ENCODE measurements at places on chromosomes 1 and 21. TPM values are rescaled to one million over a fixed set of nuclear protein-coding genes. Genes with fewer than 3 reads are reported as not detected.

EIF2D gene
- polyA plus RNA-seq = 81.7 TPM

LENEP gene
- polyA plus RNA-seq = not detected

KIAA1614 gene
- polyA plus RNA-seq = 8.9 TPM

BACE2 gene
- polyA plus RNA-seq = 56.5 TPM

FCGR3A gene
- 1.9 TPM for polyA plus RNA-seq
